NCI-H1436 treated with DMSO at 0.1 percent for 48 hours (cell line): ENCODE measurements at places on chromosomes 4 and X.

DNA sequence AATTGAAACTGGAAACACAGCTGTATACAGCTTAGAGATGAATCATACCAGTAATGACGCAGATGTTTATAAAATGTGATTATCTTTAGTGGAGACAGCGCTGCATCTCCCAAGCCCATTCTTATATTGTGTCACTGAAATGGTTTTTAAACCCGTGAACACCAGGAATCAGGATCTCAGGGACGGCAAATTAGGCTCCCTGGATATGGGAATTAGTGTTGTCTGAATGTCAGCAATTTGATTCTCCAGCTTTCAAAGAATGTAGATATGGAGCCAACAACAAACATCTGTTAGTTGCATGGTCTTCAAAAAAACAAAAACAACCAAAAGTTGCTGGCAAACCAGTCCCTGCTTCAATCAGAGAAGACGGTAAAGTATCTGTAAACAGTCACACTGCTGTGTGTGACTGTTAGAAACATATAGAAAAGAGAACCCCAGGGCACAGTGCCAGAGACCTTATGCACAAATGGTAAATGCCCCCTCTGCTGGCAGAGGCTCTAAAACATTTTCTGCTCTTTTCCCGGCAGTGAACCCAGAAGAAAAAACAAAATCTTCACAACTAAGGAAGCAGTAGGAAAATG, 351.9 kb upstream of the FTHL17 start:
- DNase-seq: no peak

DNA sequence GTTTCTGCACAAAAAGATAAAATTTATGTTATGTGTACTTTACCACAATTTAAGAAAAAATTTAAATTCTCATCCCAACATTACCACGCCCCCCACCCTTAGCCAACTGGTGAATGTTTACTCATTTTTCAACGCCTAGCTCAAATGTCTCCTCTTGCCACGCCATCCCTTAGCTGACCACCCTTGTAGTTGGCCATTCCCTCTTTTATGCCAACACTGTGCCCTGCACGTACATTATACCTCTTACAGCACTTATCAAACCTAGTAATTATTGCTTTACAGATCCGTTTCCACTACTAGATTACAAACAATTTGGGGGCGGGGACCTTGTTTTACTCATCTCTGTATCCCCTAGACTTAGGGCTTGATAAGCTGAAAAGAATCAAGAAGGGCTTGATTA, 644 bp downstream of the ERCC6L start:
- DNase-seq: no peak

DNA sequence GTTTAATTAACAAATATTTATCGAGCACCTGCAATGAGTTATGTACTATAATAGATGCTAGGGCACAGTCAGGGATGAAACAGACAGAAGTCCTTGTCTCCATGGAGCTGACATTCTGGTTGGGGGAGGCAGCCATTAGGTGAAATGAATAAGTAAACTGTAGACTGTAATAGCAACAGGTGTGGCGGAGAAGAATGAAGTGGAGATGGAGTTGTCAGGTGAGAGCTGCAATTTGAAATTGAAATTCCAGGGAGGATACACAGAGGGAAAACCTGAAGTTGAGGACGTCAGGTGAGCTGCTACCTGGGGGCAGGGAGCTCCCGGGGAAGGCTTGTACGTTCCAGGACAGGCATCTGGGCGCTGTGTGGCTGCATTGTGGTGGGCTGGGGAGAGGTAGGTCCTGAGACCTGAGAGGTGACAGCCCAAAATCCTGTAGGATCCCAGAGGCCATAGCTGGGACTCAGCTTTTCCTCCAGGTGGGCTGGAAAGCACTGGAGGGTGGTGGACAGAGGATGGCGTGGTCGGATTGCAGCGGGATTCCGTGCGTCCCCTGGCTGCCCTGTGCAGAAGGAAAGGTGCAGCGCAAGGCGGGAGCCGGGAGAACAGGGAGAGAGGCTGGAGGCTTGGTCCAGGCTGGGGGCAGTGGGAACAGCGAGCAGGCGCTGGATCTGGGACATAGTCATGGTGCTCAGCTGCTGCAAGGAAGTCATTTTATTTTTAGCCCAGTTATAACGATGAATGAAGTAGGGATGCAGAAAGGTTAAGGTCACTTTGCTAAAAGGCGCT, 24.8 kb downstream of the CYTL1 start:
- DNase-seq: no peak

GRCh38 chr4:7460566-7460965, 25.8 kb upstream of the PSAPL1 start:
- no peak for DNase-seq

DNA sequence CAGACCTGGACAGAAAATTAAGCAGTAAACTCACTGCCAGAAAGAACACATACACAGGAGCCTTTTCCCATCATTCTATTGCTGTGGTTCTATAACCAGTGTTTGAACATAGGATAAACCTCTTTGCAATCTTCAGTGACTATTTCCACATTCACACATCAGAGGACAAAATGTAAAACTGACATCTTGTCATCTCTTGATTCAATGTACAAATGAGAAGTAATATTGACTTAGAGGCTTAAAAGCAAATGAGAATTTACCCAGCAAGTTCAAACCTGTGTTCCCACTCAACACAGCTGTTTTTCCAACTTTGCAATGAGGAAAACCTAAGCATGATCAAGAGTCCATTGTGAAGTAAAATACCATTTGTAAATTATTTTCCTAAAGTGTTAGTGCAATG, 307.1 kb upstream of the CPXCR1 start:
- no peak for DNase-seq

- no peak for DNase-seq
These were observed 123.7 kb downstream of the AFF1 start for GRCh38 chr4:87058356-87059073.

- DNase-seq: no peak
These were observed 88.6 kb downstream of the CHRNA9 start for GRCh38 chr4:40423735-40424134.

DNA sequence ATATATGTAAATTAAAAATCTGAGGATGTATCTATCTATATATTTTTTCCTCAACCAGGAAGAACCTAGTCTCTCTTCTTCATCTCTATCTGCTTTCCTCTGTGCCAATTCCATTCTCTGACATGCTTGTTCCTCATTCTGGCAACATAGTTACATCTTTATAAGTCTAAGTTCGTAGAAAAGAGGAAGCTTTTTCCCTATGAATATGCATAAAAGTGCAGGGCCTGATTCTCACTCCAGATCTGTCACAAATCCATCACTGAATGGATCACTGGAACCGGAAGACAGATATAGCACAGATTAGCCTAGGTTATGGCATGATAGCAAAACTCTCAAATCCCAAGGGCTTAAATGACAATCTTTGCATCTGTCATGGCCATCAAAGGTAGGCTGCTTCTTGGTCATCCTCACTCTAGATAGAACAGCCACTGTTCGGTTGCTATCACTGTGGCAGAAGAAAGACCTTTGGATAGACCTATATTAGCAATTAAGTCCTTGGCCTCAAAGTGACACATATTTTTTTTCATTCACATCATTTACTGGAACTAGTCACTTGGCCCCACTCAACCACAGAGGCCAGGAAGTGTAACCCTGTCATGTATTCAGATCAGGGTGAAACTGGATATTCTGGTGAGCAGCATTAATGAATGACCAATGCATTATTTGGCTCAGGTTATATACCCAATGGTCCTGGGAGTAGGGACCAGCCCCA, 22.2 kb downstream of the DTHD1 start:
- no peak for DNase-seq

GRCh38 chrX:119407681-119408080, 8.5 kb downstream of the SLC25A43 start:
- no peak for DNase-seq

DNA sequence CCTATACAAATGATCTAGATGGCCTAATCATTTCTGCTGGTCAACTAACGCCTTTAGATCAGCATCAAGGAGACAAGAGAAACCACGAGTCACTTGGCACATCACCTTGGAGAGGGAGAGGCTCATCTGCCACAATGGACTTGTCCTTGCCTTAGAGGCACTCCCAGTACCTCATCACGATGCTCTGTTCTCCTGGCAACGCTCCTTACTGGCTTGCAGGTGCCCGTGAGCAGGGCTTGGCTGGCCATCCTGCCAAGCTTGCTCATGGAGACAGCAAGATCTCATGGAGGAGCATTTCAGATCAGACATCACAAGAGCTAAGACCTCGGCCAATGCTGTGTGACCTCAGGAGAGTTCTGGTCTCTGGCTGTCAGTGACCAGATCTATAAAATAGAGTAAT, 2.7 kb upstream of the SMIM20 start:
- no peak for DNase-seq

DNA sequence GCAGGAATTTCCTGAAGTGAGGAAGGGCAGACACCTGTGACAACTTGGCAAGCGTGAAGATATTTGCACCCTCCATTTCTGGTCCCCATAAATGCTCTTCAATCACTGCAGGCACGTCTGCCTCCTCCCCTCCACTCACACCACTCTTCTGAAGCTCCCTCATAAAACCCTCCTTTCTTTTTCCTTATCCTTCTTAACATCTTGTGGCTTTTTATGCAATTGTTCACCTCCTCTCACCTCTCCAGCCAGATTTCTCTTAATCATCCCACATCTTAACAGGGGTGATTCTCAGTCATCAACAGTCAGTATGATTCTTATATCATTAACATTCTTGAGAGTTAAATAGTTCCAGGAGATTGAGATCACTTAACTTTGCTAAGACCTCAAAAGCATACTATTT, 277.4 kb downstream of the SPRY1 start:
- DNase-seq: no peak

DNA sequence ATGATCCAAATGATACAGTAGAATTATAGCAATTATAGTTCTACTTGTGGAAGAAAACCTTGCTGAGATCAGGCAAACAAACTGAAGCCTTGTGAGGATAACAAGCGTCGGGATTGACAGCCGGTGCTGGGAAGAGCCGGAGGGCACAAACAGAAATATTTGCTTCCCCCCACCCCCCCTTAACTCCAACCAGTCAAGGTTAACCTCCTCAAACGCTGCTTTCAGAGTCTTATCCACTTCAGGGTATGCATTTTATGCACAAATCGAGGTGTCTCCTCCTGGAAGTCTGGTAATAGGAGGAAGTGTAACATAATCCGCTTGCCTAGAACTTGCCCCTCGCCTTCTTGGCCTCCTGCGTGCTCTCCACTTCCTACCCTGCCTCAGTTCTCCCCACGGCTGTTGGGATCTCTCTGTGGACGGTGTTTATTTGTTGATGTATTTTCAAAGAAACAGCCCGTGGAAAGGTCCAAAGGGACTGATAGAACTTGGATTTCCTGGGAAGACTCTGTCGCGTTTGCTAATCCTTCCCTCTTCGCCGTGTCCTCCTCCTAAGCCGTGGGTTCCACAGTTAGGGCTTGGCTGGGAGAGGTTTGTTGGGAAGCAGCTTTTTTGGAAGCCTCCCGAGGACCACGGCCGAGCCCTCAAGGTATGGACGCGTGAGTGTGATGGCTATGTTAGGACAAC, 4.1 kb upstream of the ARX start:
- no peak for DNase-seq

DNA sequence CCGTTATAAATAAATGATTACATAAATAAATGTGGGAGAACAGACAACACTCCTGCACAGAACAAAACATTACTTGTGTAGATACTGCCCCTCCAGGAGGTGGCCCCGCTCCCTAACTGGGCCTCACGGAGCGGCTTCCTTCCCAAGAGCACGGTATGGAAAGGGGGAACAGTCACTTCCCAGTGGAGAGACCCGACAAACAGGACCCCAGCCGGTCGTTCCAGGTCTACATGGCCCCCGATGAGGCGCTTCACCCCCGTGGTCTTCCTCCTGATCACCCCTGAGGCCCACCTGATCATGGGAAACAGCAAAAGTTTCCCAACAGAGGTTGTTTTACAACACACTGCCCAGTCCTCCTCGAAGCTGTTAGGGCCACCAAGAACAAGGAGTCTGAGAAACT, 6.6 kb upstream of the SLC6A8 start:
- no peak for DNase-seq

DNA sequence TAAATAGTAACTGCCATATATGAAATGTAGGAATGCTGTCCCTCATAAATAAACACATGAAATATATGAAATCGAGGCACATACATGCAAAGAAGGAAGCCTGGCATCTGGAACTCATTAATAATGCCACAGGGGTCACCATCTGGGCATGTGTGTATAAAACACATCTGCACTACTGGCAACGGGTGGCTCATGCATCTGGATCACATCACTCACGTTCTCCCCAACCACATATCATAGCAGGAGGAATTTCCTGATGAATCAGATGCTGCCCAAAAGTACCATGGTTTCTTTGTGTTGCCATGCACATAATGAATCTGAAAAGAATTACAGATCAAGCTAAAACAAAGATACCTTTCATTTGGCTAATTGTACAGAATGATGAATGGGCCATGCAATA, 28.6 kb downstream of the RNF175 start:
- DNase-seq: no peak

GRCh38 chrX:15606136-15606535, 5.4 kb upstream of the ACE2 start:
- DNase-seq: no peak

- DNase-seq: no peak
These were observed 133.1 kb downstream of the CORIN start for GRCh38 chr4:47704693-47705325.

DNA sequence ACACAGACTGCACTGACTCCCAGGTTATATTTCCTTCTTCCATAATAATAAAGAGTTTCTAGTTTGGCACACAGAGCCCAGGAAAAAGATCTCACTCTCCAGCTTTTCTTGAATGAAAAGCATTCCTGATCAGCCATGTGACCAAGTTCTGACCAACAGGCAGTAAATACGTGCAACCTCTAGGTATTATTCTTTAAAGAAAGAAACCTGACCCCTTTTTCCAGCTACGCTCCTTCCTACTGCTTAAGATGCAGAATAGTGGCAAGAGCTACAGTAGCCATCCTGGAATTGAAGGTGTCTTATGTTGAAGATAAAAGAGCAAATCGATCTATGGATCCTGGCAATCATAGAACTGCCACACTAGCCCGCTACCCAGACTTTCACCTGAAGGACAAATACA, 76.7 kb downstream of the LRBA start:
- no peak for DNase-seq

DNA sequence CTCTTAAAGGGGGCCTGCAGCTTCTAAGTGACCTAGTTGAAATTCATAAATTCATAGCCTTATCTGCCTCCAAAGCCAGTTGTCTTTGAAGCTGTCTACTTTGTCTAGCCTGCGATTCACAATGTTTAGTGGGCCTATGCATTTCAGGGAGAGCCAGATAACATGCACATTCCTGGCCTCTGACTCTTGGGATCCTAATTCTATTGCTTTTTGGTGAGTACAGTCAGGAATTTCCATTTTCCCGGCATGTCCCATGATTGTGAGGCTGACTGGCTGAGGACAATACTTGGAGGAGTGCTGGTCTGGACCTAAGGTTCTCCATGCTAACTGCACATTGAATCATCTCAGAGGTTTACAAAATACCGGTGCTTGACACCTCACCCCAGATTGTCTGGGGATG, 155.0 kb downstream of the MSL3 start:
- DNase-seq: no peak

DNA sequence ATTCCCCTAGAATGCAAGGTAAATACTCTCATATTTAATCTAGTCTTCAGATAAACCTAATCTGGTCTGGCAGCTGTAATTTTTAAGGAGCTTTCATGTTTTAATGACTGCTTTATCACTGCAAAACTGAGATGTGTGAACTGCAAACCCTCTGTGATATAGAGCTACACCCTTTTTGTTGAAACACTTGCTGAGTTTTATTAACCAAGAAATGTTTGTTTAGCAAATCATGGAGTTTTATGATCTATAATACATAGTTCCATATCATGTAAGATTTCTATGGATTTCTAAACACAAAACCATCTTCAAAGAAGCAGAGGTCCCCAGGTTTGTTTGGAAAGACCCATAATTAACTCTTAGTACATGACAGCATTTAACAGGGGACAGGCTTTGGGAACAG, 126.4 kb downstream of the BTC start:
- no peak for DNase-seq

GRCh38 chr4:107977966-107978705, 11.6 kb upstream of the HADH start:
- DNase-seq: no peak
